ENCODE measurements at places on chromosomes 16 and 17.

- DNase-seq: no peak
Measured at GRCh38 chr16:88582912-88583575, 12.8 kb downstream of the ZC3H18 start.

DNA sequence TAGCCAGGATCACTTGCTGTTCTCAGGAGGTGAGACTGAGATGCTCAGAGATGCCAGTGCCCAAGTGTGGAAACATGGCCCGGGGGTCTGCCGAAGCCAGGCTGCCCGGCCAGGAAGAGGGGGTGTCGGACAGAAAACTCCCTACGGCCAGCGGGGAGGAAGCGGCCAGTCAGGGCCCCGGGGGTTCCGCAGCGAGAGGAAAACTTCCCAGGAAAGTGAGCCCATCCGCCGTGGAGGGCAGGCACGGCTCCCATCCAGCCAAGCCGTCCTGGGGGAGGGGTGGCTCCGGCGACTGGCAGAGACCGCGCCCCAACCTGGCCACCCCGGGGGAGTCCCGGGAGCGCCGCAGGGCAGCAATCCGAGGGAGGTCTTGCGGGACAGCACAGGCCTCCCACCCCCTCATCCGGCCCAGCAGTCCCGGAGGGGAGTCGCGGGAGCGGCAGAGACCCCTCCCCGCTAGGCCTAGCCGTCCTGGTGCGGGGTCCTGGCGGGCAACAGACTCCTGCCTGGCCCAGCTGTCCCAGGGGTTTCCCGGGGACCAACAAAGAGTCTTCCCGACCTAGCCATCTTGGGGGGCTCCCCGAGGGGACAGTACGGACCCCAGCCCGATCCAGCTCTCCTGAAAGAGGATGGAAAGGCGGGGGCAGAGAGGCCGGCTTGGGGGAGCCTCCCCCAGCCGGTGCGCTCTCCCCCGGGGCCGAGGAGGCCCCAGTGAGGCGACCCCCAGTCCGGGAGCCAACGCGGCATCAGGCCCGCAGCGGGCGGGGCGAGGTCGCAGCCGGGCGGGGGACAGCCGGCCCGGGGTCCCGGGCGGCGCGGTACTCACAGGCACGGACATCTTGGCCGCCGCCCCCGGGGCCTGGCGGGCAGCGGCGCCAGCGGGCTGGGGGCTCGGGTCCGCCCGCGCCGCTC is 13.8 kb upstream of the BCAR1 start:
- DNase-seq: no peak

DNA sequence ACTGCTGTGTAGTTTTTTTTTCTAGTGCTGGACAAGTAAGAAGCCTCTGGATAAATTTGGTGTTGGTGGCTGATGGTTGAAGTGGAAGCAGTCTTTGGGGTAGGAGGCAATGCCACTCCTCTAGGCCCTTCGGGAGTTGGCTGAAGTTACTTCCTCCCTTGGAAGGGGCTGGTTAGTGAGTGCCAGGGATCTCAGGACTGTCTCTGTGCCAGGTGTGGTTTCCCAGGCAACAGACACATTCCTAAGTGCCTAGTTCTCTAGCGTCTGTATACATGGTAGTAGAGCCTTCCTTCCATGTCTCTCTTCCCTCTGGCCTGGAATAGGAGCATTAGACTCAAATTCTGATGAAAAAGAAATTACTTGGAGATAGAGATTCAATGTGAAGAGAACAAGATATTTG is 15.3 kb downstream of the TMEM98 start:
- DNase-seq: no peak

GRCh38 chr17:34246881-34247280 is 8.2 kb upstream of the CCL2 start:
- DNase-seq: no peak

DNA sequence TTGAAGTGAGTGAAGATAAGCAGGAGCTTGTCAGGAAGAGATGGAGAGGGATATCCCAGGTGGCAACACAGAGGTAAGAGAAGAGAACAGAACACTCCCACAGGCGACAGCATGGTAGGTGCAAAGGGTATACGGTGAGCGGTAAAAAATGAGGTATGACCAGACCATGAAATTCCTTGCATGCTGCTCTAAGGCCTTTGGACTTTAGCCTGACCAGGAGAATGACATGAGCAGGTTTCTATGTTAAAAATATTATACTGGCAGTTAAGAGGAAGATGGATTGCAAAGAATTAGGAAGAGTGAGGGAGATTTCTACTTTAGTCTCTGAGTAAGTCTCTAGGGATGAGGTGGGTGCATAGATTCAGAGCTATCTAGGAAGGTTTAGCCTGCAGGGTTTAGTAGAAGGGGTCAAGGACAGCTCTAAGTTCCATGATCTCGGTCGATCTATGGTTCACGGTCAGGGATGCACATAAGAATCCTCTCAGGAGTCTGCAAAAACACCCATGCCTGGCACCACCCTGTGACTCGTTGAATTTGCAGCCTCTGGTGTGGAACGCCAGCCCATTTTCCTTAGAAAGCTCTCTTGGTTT is 65.7 kb downstream of the HLF start:
- no peak for DNase-seq

GRCh38 chr17:7988750-7989178 is 13.7 kb upstream of the GUCY2D start:
- DNase-seq: peak; percentile 90

GRCh38 chr17:57665696-57666095 is 79.4 kb downstream of the CCDC182 start:
- no peak for DNase-seq

- peak; percentile 23 for DNase-seq
Measured at GRCh38 chr17:17416400-17417360, 60.1 kb upstream of the MED9 start.

Measured in CD4-positive, alpha-beta T cell treated with Interleukin-15 for 4 hours (primary cell).